ENCODE measurements at places on chromosomes 12 and 14.

GRCh38 chr14:93978735-93979134 is 2.4 kb upstream of the ASB2 start:
- DNase-seq, result no peak

- DNase-seq, result no peak
These were observed 373.6 kb upstream of the FLRT2 start for GRCh38 chr14:85156319-85156718.

DNA sequence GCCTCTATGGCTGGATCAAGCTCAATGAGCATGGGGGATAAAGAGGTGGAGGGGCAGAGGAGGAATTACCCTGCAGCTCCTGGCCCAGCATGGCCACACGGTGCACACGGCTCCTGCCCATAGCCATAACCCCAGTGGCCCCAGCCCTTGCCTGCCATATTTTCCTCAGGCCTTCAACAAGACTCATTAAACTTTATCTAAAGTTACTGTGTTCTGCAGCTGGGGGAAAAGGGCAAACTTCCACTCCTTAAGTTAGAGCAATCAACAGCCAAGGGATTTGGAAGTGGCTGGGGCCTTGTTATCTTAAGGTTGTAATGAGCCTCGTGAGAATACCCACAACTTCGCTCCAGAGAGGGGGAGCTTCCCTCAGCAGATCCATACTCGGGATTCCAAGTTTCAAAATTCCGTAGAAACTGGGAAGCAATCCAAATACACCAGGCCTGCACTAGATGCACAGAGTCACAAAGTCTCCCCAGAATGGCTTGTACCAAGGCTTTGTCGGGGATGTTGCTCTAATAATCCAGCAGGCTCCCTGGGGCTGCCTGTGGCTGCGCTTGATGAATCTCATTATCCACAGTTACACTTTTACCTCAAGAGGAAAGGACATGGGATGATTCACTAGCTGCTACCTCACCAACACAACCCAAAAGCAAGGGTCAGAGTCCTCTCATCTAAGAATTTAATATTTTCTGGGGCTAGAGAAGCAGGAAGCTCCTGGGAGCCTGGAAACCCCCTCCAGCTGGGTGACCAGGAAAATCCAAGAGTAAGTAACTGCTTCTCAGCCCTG is 13.0 kb upstream of the OR6J1 start:
- DNase-seq, result no peak

DNA sequence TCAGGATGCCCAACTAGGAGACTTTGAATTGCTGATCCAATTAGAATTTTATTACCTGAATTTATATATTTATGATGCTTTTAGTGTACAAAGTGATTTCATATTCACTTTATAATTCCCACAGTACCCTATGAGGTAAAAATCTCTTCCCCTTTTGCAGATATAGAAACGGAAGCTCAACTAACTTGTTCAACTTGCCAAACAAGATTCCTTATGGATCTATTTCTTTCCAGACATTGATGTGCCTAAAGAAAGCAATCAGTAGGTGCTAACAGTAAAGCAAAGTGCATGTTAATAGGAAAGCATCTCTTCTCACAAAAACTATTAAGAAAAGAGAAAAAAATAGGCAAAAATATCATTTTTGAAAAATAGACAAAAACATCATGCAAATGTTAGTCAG is 65.9 kb upstream of the PPP1R12A start:
- no peak for DNase-seq

- DNase-seq, result no peak
These were observed 993.3 kb upstream of the TMEM132C start for GRCh38 chr12:127273626-127274025.

DNA sequence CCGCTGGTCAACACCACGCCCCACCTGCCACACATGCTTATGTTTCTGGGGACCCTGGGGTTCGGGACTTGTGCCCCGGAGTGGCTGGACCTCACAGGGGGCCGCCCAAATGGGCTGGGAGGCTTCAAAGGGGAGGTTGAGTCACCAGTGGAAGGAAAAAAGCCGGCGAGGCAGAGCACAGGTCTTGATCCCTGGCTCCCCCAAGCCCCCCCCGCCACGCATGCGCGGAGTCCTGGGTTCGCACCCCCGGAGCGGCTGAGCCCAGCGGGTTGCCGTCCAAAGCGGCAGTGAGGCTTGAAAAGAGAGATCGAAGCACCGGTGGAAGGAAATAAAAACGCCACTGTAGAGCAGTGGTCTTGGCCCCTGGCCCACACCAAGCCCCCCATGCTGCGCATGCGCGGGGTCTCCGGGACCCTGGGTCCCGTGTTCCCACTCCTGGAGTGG is 313.5 kb downstream of the ALG10 start:
- DNase-seq, result no peak

- no peak for DNase-seq
These were observed 109.8 kb upstream of the GPHB5 start for GRCh38 chr14:63428486-63428885.

DNA sequence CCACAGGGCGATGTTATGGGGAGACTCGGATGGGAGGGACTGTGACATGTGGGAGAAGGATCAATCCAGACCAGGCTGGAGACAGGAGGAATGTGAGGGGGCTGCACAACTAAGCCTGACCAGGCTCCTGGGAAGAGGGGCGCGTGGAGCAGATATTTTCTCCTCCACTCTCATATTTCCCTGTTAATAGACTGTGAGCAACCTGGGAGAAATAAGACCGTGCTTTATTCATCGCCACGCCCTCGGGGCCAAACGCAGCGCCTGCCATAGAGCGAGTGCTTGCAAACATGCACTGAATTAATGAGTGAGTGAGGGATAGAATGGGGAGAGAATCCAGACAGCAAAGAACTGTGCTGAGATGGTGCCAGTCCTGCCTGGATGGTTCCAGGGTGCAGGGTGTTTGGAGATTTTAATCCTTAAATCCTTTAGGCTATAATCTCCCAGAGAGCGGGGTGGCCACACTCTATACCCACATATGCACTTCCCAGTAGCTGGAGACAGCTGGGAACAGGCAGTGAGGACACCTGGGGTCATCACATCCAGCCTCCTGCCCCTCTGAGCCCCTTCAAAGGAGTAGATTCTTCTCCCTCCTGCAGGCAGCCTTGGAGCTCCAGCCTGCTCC is 13.6 kb upstream of the FAIM2 start:
- DNase-seq, result no peak

- DNase-seq, result no peak
These were observed 470.9 kb downstream of the VRK1 start for GRCh38 chr14:97268097-97268496.

GRCh38 chr12:31246470-31246850 is 79.5 kb downstream of the SINHCAF start:
- no peak for DNase-seq

DNA sequence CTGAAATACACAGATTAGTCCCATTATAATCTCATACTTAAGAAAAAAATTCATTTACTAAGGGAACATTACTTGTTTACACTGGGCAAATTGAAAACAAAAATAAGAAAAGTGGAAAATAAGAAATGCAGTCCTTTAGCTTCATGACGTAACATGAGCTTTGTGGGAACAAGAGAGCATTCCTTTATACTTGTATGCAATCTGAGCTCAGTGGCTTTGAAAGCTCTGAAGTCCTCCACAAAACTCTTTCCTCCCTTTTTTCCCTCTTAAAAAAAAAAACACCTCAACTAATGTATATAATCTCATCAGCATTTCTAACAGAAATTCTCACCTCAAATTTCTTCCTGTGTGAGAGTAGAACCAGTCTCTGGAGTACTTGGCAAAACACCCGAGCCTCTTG is 76.9 kb upstream of the OTX2 start:
- DNase-seq, result no peak

- peak; percentile 80 for DNase-seq
These were observed 65.1 kb downstream of the RNFT2 start for GRCh38 chr12:116803013-116803736.

DNA sequence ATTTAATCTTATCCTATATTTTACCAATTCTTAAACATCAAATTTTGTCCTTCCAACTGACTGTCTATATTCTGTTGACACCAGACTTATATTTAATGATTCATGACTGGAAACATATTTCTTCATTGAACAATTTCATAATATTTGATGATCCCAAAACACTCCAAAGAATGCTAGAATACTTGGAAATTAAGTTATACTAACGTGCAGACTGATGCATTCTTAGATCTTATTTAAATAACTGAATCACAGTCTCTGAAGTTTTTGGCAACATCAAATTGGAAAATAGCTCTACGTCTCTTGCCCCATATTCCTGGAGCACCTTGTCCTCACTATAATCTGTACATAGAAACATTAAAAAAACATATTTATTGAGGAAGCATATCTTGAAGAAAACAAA is 127.4 kb downstream of the HMGA2 start:
- DNase-seq, result no peak

DNA sequence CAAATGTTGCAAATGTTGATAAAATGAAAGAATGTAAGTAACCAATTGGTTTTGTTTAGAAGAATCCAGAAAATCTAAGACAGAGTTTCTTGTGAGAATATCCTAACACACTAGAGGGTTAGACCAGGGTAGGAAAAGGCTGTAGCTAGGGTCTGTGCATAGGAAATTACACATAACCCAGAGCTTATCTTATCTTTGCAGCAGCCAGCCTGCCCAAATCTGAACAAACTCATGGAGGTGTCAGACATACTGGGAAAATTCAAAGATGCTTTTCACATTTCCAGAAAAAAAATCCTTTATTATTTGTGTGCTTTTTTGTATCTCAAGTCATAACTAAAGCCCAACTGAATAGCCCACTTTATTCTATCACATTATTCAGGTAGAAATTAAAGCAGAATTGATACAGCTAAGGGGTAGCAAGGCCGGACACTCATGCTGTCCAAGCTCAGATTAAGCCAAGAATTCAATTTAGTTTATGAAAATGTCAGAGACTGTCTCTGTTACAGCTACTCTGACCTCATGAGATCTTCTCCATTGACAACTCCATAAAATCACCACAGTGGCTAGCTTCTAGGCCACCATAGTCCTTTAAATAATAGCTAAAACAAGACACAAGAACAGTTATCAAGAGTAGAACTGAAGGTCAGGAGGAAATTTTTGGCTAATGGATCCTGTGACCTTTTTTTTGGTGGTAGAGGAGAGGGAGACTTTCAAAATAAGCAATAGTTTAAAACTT is 169.6 kb upstream of the RASSF8 start:
- DNase-seq, result no peak

- no peak for DNase-seq
These were observed 30.8 kb upstream of the PNMA1 start for GRCh38 chr14:73744874-73745529.

DNA sequence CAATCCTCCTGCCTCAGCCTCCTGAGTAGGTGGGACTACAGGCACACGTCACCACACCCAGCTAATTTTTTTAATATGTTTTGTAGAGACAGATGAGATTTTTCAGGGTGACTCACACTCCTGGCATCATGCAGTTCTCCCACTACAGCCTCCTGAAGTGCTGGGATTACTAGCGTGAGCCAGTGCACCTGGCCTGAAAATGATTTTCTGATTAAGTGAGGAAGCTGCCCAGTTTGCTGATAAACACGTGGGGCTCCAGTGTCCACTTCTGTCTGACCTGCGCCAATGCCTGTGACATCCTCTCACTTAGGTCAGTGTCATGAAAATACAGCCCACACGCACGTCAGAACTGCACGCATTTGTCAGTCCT is 37.0 kb upstream of the SFSWAP start:
- no peak for DNase-seq

DNA sequence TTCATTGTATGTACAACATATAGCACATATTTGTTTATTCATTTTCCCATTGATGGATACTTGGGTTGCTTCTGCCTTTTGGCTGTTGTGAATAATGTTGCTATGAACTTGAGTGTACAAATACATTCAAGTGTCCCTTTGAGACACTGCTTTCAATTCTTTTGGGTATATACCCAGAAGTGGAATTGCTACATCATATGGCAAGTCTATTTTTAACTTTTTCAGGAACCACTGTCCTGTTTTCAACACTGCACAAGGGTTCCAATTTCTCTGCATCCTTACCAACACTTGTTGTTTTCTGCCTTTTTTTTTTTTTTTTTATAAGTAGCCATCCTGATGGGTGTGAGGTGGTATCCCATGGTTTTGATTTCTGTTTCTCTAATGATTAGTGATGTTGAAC is 15.9 kb downstream of the RBMS2 start:
- no peak for DNase-seq

- DNase-seq, result no peak
These were observed 217.4 kb downstream of the ZFP36L1 start for GRCh38 chr14:68575426-68575825.

DNA sequence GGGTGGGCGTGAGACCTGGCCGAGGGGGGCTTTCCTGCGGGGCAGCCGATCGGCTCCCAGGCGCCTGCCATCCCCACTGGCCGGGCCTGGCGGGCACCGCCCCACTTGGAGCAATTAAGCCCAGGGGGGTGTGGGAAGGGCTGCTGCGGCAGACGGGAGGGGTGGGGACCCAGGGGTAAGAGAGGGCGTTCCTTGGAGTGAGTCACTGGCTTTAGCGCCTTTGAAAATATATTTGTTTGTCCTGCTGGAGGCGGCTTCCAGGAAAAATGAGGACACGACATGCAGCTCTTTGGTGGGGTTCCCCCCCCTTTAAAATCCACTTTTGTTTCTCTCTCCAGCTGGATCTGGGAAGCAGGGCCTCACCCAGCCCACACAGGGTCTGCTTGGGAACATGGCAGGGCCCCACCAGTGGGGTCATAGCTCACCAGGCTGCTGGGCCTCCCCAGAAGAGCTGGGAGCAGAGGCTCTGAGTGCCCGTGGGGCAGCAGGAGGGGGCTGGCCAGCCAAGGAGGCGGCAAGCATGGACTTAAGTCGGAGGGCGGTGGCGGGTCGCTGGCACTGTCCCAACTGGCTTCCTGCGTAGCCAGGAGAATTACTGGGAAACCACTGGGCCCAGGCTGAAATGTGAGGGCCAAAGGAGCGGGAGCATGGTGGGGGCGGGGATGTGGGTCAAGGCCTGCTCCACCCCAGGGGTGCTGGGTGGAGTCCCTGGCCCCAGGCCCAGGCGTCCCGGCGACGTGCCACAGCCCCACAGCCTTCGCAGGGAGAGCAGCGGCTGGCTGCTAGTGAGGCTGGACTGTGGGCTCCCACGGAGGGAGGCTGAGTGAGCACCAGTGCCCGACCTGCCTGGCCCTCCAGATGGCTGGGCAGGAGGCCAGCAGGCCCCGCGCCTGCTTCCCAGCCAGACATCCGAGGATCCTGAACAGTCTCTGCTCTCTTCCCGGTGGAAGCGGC is 128.0 kb downstream of the RFLNA start:
- DNase-seq, result no peak

DNA sequence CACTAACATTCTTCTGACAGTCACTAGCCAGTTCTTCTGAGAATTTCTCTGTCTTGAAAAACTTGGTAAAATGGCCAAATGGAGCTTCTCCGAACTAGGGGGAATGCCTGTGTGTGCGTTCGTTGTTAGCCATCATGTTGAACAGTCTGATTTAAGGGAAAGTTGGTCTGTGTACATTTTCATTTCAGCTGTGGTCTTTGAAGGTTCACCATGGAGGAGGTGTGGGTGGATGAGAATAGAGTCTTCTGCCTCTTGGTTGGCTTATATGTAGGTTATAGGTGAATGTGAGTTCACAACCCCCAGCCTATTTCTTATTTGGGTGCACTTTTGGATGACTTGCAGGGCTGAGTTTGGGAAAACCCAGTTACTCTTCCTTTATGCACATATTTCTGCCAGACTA is 12.9 kb downstream of the ETV6 start:
- DNase-seq, result no peak
